ENCODE measurements at places on chromosomes 7 and 10.

DNA sequence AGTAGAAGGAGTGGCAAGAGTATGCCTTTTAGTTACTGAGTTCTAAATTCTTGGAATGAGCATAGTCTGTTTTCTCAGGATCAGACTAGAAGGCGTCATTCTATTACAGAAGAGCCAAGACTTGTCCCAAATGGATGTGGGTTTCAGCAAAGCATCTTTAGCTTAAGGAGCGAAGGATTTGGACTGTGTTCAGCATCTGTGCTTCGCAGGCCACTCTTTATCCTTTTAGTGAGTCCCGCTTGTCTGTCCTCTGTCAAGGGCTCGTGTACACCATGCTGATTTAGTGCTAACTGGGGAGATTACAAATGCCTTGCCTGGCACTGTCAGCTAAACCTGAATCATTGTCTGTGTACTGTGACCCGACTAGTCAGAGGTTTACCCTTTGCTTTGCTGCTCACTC is 465.7 kb downstream of the AUTS2 start:
- no peak for DNase-seq

DNA sequence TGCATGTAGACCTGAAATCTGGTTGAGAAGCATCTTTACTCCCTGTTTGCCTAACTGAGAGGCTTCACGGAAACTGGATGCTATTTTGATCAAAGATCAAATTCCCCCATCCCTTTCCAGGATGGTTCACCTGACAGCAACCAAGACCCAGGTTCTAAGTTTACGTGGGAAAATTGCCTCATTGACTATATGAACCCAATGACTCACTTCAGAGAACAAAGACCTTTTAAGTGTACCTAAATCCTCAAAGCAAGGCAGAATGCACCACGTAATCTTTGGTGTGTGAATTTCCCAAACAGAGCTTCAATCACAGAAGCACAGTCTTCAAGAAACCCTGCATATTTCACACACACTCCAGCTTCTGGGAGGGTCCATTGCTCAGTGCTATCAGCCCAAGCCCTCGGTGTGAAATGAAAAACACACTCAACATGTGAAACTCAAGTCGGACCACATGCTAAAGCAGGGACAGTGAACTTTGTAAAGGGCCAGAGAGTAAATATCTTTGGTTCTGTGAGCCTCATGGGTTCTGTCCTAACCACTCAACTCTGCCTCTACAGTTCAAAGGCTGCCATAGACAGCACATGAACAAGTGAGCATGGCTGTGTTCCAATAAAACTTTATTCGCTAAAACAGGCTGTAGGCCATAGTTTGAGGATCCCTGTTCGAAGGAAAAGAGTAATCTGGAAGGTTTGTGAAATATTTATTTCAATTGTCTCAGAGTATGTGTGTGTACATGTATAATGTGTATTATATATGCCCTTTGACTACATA is 275.6 kb upstream of the FOXK1 start:
- no peak for DNase-seq

DNA sequence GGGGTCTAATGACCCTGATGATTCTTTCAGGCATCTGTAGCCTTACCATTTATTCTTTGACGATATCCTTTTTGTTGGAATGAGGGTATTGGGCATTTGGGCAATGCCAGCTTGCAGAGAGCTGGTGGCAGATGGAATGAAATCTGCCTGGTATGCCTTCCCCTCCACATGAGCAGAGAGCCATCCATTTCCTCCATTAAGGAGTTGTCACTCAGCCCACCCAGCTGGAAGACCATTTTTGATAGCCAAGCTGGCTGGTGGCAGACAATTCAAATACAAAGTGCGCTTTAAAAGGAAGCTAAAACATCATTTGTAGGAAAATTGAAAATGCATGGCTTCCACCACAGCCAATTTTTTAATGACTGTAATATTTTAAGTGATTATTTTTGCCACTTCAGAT is 240.1 kb upstream of the SLC26A5 start:
- DNase-seq, result no peak

DNA sequence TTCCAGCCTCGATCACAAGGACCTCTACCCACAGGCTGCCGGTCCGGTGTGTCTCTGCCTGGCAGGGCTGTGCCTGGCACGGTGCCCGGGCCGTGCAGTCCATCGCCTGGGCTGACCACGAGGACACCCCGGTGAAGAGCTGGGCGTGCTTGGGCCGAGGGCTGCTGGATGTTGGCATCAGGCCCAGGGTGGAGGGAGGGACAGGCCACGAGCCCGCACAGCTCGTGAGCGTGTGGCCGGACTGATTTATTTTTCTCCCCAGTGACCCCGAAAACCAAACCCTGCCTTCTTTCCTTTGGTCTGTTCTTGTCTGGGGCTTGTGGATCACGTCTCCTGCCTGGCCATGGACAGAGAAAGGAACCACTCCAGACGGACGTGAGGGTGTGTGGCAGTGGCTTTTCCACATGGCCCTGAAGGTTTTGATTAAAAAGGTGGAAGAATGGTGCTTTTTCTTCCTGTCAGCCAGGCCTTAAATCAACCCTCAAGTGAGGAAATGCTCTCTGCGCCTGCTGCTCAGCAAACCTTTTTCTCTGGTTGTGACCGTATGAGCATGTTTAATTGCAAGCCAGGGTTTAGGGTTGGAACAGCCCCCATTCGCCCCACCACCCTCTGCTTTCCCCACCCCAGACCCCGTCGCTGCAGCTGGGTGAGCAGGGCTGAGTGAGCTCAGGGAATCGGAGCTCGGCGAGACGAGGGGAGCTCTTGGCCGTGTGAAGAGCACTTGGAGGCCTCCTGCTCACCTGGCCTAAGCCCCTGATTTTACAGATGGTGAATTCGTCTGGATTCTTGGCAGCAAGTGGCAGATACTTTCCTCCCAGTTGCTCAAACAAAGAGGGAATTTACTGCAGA is 130.1 kb downstream of the RGS10 start:
- no peak for DNase-seq

- DNase-seq, result no peak
These were observed 22.6 kb upstream of the ICA1 start for GRCh38 chr7:8284606-8285005.

- no peak for DNase-seq
These were observed 166.7 kb upstream of the PRKCQ start for GRCh38 chr10:6746782-6747181.

GRCh38 chr7:41889040-41889439 is 186.2 kb upstream of the INHBA start:
- no peak for DNase-seq

DNA sequence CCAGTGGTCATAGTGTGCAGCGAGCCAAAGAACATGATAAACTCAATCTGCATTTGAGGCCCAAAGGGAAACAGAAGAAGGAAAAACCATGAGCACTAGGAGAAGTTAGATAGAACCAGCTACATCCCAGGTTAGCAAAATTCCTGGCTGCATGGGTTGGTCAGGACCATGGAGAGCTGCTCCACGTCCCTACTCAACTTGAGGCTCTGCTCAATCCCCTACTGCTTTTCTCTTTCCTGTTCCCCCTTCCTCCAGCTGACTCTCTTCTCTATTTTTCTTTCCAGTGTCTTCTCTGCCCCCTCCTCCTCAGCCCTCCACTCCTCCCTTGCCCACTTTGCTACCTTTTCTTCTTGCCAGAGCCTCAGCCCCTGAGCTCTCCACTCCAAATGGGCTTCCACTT is 21.9 kb upstream of the VSIR start:
- DNase-seq, result peak; percentile 55

- peak; percentile 93 for DNase-seq
These were observed at the start of gene LRGUK for GRCh38 chr7:134126966-134127848. Gene LRGUK, plus strand, starts transcription at chr7:134127340. Its CDS starts 28 bp downstream, at chr7:134127368.

- DNase-seq, result no peak
These were observed 120.2 kb downstream of the TEX36 start for GRCh38 chr10:125562737-125563136.

GRCh38 chr10:69092959-69093850 is 5.3 kb downstream of the SRGN start:
- DNase-seq, result peak; percentile 92

- no peak for DNase-seq
These were observed 7.6 kb downstream of the WDR86 start for GRCh38 chr7:151402029-151402835.

DNA sequence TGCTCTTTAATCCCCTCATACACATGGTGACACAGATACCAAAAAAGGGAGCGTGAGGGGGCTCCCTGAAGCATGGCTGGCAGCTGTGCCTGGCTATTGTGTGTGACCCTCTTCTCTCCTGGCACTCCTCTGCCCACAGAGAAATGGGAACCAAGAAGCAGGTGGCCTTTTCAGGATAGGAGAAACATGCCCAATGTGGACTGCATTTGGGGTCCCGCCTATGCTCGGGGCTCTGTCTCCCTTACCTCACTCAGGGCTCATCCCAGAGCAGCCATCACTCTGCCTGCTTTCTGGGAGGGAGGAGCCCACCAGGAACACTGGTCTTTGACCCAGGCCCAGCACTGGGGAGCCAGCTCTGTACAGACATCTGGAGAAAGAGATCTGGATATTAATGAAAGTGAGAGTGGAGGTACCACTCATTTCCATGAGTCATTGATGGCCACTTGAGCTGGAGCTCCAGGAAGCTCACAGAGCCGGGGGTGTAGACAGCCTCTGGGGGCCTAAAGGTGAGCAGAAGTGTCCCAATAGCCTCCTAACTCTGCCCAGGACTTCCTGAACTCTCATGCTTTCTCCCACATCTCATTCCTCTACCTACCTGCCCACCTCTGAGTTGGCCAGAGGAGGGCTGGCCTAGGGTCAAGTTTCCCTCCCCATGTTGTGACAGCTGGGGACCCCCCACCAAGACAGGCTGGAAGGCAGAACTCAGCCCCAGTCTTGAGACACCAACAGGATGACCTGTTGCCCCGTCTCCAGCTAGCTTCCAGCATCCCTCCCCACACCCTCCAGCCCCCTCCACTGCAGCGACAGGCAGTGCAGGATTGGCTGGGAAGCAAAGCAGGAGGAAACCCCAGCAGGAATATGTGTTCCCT is 42.6 kb downstream of the DRGX start:
- no peak for DNase-seq

GRCh38 chr10:10110844-10111490 is 906.7 kb upstream of the CELF2 start:
- no peak for DNase-seq

- peak; percentile 6 for DNase-seq
These were observed 1281.2 kb upstream of the SORCS1 start for GRCh38 chr10:108445746-108446145.

All from adipocyte (in vitro differentiated cells).